Bladder microvascular endothelial cell (primary cell): ENCODE measurements at places on chromosomes 3 and 15. TPM values are rescaled to one million over a fixed set of nuclear protein-coding genes. Genes with fewer than 3 reads are reported as not detected.

GPR62 gene
- total RNA-seq: not detected in 2 replicates

CHRNA3 gene
- not detected in 2 replicates for total RNA-seq

GP5 gene
- 0.06 TPM in 1 of 2 replicates, not detected in the other for total RNA-seq

FHIT gene
- 0.16 and 1.6 TPM in 2 replicates for total RNA-seq

ACTC1 gene
- total RNA-seq: 0.49 TPM in 1 of 2 replicates, not detected in the other

TFRC gene
- 86.1 and 151 TPM in 2 replicates for total RNA-seq

DAZL gene
- not detected in 2 replicates for total RNA-seq

ACAN gene
- total RNA-seq: 0.25 and 8.9 TPM in 2 replicates

CLEC3B gene
- 0.49 and 0.57 TPM in 2 replicates for total RNA-seq

COL6A5 gene
- not detected in 2 replicates for total RNA-seq

CPN2 gene
- total RNA-seq: not detected in 2 replicates

B2M gene
- 2,993 and 3,532 TPM in 2 replicates for total RNA-seq

FURIN gene
- 41.4 and 117 TPM in 2 replicates for total RNA-seq

BSN gene
- under 0.01 and 0.06 TPM in 2 replicates for total RNA-seq

GNAT1 gene
- not detected in 2 replicates for total RNA-seq

CLSTN2 gene
- under 0.01 and 1.5 TPM in 2 replicates for total RNA-seq

VIPR1 gene
- 0.25 TPM in 1 of 2 replicates, not detected in the other for total RNA-seq

EPHB3 gene
- under 0.01 TPM in 2 replicates for total RNA-seq

TEX55 gene
- not detected in 2 replicates for total RNA-seq

GABRR3 gene
- not detected in 2 replicates for total RNA-seq

ZNF502 gene
- 2.3 and 4.8 TPM in 2 replicates for total RNA-seq

SYNM gene
- 7.1 and 37.0 TPM in 2 replicates for total RNA-seq

DNAJC19 gene
- total RNA-seq: 21.9 and 23.7 TPM in 2 replicates

SYNPR gene
- total RNA-seq: not detected in 2 replicates

MFSD1 gene
- total RNA-seq: 46.1 and 75.0 TPM in 2 replicates

ARHGAP31 gene
- 24.3 and 42.5 TPM in 2 replicates for total RNA-seq

XCR1 gene
- not detected in 2 replicates for total RNA-seq
